ENCODE measurements at places on chromosomes 1 and 21. TPM values are rescaled to one million over a fixed set of nuclear protein-coding genes. Genes with fewer than 3 reads are reported as not detected.

The TMIGD3 gene
- total RNA-seq, result not detected

The LRRC53 gene
- not detected for total RNA-seq

The CCDC190 gene
- total RNA-seq, result 0.86 TPM

The CD101 gene
- not detected for total RNA-seq

The SLC16A4 gene
- total RNA-seq, result 37.5 TPM

The PDZK1 gene
- total RNA-seq, result 0.53 TPM

The CD34 gene
- total RNA-seq, result 0.86 TPM

The S100A5 gene
- not detected for total RNA-seq

The ATP6V1G3 gene
- not detected for total RNA-seq

The ARHGEF16 gene
- not detected for total RNA-seq

The KLHDC8A gene
- total RNA-seq, result not detected

The SPRR2E gene
- total RNA-seq, result not detected

The ZCCHC17 gene
- total RNA-seq, result 48.4 TPM

The C1orf141 gene
- not detected for total RNA-seq

The IL23R gene
- not detected for total RNA-seq

The GUCA2A gene
- not detected for total RNA-seq

The DPT gene
- not detected for total RNA-seq

The TAS1R3 gene
- total RNA-seq, result 0.18 TPM

The FAM72D gene
- 0.86 TPM for total RNA-seq

The FAM110D gene
- not detected for total RNA-seq

The CITED4 gene
- total RNA-seq, result 10.4 TPM

The GJB3 gene
- total RNA-seq, result not detected

The SEMA4A gene
- total RNA-seq, result 0.35 TPM

The CFHR4 gene
- not detected for total RNA-seq

The PROX1 gene
- not detected for total RNA-seq

The CYP4A11 gene
- total RNA-seq, result not detected

The PRRC2C gene
- total RNA-seq, result 34.0 TPM

The MNDA gene
- total RNA-seq, result not detected

The DCDC2B gene
- total RNA-seq, result not detected

The BCAR3 gene
- 14.0 TPM for total RNA-seq

The MATN1 gene
- total RNA-seq, result not detected

The SPATA1 gene
- not detected for total RNA-seq

The IVL gene
- total RNA-seq, result not detected

The ELF3 gene
- not detected for total RNA-seq
